ENCODE measurements at places on chromosomes 11 and 22.

- DNase-seq, result no peak
These were observed 36.1 kb upstream of the FZD4 start for GRCh38 chr11:86991341-86991740.

DNA sequence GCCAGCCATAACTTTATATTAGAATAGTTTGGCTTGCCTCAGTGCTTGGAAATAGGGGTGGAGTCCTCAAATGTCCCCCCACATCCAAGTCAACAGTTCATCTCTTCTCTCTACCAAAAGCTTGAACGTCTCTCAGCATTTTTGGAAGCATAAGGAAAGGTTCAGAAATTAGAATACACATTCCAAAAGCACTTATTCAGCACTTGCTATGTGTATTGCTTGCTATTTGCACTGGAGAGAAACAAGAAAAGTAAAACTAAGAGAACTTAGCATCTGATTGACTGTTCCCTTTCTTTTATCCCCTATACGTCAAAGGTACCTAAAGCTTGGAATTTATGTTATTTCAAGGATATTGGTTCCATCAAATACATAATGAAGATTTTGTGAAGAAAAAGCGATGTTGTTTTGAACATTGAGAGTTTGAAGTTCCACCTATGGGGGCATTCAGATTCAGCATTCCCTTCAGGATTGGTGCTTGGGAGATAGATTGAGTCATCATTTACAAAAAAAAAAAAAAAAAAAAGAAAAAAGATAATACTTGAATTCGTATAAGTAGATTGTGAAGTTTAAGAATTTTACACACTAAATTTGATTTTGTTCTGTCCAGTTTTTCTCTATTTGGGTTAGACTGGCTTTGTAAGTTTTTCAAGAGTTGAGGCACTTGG, 1.3 kb downstream of the TBRG1 start:
- no peak for DNase-seq

GRCh38 chr11:60767388-60767811, 10.7 kb downstream of the MS4A15 start:
- no peak for DNase-seq

GRCh38 chr11:554428-555226, 5.9 kb downstream of the LMNTD2 start:
- DNase-seq, result peak; percentile 81

- DNase-seq, result no peak
These were observed 78.7 kb upstream of the MYOD1 start for GRCh38 chr11:17640493-17641164.

DNA sequence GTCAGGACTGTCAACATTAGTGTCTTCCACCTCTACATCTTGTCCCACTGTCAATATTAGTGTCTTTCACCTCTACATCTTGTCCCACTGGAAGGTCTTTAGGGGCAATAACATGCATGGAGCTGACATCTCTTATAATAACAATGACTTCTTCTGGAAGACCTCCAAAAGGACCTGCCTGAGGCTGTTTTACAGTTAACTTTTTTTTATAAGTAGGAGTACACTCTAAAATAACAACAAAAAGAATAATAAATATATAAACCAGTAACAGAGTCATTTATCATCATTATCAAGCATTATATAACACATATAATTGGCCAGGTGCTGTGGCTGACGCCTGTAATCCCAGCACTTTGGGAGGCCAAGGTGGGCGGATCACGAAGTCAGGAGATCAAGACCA, 57.5 kb downstream of the PAK1 start:
- DNase-seq, result no peak

DNA sequence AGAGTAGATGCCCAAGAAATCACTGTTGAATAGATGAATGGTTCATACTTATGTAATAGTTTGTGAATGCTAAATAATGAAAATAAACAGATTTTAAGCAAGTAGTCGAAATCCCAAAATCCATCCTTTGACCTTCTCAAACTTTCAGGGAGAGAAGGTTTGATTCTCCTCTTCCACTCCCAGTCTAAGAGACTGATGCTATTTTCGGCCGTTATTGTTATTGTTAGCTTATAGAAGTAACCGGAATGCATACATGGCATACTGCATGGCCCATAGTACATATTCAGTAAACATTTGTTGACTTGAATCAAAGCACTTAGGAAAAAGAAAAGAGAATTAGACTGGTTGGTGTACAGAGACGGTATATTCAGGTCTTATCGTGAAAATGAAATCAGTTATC, 76.6 kb downstream of the NAV2 start:
- no peak for DNase-seq
